ENCODE measurements at places on chromosomes 1 and 21.

DNA sequence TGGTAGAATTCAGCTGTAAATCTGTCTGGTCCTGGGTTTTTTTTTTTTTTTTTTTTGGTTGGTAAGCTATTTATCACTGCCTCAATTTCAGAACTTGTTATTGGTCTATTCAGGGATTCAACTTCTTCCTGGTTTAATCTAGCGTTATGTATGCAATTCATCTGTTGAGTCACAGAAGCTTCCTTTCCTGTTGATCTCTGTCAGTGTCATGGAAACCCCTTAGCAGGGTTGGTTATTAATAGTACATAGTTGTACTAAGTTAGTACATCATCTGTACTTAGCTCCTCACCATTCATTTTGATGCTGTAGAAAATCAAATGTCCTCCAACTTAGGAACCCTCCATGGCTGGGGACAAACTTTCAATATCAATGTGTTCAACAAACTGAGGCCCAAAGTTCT is 51.0 kb upstream of the BARHL2 start:
- DNase-seq: no peak

- no peak for DNase-seq
These were observed 15.0 kb downstream of the TNFRSF25 start for GRCh38 chr1:6450943-6451373.

DNA sequence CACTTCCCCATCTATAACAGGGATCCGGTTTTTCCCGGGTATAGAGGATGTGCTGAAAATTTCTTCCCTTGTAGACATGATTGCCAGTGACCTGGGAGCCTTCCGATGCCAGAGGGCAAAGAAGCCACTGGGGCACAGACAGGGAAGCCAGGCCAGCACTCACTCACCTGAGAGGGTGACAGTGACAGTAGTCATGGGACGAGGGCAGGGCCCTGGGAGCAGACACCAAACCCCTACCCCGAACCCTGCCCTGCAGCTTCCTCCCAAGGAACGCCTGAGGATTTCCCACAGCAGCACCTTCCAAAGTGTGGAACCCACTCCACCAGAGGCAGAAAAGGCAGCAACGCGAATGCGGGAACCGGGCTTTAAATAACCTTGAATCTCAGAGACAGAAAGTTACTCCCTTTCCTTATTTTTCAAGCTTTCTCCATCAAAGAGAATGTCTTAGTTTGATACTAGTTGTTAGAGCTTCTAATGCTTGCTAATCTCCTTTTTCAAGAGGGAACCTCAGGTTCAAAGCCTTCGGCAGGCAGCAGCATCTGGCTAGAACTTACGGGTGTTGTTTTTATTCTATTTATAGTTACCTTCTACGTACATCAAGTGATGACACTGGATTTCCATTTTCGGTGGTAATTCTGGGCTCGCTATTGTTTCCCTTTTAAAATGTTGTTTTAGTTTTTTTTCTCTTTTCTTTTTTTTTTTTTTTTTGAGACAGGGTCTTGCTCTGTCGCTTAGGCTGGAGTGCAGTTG is 2.8 kb downstream of the DDOST start:
- no peak for DNase-seq

- DNase-seq: no peak
These were observed 415.0 kb downstream of the COL11A1 start for GRCh38 chr1:102693345-102693744.
